HAP-1 (cell line): ENCODE measurements at places on chromosomes 2 and 18.

DNA sequence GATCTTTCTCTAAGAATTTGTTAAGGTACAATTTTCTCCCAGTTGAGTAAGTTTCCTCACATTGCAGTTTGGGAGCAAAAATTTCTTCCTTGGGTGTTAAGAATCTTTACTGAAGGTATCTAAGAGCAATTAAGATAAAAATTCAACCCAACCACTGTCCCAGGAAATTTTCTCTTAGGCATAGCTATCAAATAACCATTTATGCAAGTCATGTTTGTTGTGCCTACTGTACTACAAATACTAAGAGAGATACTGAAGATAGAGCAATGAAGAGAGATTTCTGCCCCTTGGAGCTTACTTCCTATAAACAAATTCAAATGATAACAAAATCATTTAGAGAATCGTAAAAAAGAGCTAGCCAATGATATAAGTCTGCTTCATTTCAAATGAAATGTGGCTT is 402.8 kb downstream of the LRRTM4 start:
- DNase-seq, result no peak

- DNase-seq, result no peak
These were observed 76.6 kb upstream of the ARL5A start for GRCh38 chr2:151904807-151905206.

DNA sequence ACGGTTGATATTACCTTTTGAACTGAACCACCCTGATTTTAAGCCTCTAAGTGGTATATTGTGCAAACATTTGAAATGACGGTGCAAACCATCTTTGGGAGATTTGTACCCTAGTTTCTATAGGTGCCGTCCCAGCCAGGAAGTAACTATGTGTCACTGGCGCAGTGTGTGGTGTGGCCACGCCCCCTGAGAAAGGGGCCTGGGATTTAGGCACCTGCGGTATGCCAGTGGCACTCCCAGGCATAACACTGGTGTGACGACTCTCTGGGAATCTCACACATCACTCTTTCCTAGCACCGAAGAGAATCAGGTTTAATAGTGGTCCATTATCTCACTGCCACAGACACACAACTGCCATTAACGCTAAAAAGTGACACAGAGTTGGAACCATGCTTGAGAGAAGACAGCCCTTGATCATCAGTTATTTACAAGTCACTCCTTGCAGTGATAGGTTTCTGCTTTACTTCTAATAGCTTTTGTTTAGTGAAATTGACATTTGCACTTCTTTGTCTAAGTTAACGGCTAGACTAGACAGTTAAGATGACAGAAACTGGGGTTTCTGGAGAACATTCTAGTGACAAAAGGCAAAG is 11.1 kb downstream of the AQP4 start:
- DNase-seq, result no peak

DNA sequence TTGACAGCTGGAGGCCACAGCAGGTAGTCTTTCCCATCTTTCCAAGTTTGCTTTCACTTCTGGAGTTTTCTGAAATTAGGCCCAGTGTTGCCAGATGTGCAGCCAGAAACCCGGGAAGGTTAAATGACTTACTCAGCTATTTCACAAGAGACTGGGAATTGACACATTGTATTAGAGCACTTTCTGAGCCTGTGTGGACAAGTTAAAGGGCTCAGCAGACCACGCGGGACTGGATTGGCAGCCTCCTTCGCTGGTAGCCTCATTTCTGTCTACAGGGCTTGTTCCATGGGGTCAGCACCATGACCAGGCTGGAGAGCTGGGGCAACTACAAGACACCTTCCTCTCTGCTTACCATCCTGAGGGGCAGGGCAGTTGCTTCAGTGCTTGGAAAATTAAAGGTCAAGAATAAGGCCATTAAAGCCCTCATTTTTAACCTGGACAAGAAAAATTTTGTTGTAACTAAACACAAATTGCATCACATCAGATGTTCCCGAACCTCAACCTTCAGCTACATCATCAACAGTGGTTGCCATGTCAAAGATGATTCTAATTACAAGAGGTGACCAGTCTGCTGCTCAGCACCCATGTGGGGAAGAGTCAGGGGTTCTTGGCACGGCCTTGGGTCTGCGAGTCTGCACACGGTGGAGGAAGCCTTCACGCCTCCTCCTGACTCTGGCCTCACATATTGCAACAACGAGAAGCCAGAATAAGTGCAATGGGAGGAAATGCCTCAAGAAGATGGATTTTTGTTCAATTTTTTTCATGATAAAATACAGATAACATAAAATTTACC is 279.5 kb upstream of the RAB6C start:
- DNase-seq, result no peak

- no peak for DNase-seq
These were observed 73.1 kb downstream of the EIF2AK3 start for GRCh38 chr2:88554189-88554588.
